ENCODE measurements at places on chromosomes 13 and 19.
A peak's percentile ranks its signal among the peaks of the same experiment; 100 is the strongest.

DNA sequence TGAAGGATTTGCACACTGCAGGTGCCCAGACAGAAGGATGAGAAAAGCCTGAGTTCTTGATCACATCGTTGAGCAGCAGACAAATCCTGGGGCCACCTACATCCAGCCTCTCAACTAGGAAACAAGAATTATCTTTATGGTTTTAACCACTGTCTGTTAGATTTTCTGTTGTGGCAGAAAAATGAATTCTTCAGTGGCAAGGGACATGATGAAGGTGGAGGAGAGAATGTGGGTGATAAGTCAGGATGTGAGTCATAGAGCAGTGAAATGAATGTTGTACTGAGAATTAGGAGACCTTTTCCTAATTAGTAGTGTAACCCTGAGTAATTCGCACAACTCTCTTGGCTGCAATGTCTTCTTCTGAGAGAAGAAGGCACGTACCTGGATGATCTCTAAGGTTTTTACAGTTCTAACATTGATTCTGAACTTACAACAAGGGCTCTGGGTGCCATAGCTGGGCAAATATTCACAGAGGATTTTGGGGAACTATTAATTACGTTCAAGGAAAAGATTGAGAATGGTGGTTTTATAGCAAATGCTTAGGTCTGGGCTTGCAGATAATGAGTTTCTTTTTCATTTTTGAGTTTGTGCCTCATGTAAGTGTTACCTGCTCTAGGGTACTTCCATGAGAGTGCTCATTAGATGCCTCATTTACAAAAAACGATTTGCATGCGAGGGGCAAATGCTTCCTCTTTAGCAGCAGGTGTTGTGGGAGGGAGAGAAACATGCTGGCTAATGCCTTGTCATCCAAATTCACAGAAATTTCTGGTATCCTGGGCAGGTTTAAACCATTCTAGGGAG lies 111.0 kb upstream of the KL start:
- DNase-seq: peak; percentile 20

DNA sequence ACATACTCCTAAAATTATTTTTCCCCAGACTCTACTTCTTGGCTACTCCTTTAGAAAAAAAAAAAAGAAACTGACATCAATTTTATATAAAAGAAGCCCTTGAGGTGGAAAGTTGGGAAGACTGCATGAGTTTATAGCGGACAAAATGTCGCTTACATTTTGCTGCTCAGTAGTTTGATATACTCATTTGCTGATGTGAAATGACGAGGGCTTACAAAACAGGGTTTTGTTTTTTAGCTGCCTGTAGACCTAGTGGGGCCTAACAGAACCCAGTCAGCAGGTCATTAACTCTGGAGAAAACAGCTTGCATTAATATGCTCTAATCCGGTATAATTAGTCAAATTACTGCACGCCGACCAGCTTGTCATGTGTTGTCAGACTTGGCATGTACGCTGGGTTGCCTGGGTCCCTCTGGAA lies 37.6 kb upstream of the MAB21L1 start:
- DNase-seq: no peak

GRCh38 chr13:47215736-47216135 lies 318.9 kb upstream of the HTR2A start:
- no peak for DNase-seq

- DNase-seq: no peak
Measured at GRCh38 chr13:26457212-26457611, 100.3 kb upstream of the WASF3 start.

DNA sequence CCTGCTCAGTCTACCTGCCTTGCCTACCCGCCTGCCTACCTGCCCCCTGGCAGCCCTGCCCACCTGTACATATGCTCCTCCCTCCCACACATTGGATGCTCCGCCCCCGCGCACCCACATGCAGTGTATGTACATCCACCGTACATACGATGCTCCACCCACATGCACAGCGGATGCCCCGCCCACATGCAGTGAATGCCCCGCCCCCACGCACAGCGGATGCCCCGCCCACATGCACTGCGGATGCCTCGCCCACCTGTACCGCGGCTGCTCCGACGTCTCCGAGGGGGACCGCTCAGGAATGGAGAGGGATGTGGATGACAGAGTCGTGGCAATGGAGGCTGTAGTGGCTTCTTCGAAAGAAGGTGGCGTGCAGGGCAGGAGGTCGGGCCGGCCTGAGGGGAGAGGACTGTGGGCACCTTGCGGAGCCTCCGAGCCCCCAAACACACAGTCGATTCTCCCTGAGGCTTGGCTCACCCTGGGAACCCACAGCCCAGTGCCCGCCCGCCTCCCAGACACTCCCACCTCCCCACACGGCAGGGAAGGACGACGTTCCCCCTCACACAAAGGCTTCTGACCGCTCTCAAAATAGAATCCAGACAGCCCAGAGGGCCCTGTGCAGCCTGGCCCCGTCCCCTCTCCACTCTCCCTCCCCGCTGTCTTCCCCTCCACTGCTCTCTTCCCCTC lies 16.5 kb upstream of the CACTIN start:
- peak; percentile 12 for DNase-seq

GRCh38 chr13:27298849-27299248 lies 28.2 kb downstream of the RASL11A start:
- DNase-seq: no peak

DNA sequence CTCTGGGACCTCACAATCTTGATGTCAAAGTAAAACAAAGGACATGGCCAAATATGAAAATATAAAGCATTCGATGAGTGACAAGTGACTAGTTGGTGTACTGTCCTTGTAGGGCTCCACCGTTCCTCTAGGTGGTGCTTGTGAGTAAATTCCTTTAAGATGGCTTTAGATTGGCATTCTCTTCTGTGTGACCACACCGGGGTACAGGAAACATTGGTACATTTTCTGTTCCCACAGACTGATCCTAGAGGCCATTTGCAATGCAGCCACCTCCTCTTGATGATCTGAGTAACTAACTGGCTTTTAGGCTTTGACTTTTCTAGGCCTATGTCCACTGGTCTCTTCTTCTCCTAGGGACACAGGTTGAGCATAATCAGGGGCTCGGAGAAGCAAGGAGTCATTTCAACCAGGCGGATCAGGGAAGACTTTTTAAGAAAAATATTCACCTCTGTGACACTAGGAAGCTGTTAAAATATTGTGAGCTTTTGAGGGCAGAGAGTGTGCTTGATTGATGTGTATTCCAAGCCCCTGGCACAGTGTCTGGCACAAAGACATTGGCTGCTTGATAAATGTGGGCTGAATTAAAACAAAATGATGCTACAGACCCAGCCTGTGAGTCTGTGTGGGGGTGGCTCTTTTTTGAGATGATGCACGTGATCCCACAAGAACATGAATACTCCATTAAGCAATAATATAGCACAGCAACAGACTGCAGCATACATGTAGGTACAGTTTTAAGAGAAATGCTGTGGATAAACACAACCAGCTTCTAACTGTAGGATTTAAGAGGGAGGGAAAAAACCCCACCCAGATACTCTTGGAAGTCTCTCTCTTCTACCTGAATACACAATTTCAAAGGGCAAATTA lies 21.0 kb downstream of the EPSTI1 start:
- DNase-seq: peak; percentile 27

- DNase-seq: no peak
Measured at GRCh38 chr19:876780-877314, 16.1 kb downstream of the MED16 start.

- DNase-seq: no peak
Measured at GRCh38 chr19:44371815-44372480, 15.5 kb upstream of the ZNF112 start.

DNA sequence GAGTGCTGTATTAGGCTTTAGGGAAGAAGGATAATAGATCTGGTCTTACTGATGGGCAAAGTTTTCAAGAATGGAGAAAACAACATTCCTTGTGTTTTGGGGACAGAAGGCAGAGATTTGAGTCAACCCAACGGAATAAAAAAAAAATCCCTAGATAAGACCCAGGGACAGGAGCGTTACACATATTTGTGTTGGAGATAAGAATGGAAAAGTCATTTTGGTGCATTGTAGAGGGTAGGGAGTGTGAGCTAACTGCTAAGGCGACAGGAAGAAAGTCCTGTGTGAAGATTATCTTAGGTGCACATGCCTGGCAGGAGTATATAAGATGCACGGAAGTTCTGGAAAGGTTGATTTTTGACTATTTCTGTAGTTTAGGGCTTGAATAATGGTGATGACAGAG lies 450.3 kb upstream of the ARGLU1 start:
- no peak for DNase-seq

DNA sequence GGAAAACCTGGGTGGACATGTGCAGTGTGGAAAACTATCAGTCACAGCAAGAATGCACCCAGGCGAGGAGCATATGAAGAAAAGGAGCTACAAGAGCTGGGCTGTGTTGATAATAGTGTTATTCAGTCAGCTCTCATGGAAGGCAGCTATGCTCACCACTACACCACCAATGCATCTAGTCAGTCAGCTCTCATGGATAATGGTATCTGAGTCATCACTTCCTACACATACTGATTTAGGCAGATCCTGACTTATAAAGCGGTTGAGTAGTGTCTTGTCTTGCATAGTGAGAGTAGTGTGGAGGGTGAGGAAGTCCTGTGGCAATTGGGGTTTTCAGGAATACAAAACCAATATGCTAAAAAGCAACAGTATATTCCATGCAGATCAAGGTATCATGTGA lies 9.1 kb upstream of the ZNF160 start:
- no peak for DNase-seq

DNA sequence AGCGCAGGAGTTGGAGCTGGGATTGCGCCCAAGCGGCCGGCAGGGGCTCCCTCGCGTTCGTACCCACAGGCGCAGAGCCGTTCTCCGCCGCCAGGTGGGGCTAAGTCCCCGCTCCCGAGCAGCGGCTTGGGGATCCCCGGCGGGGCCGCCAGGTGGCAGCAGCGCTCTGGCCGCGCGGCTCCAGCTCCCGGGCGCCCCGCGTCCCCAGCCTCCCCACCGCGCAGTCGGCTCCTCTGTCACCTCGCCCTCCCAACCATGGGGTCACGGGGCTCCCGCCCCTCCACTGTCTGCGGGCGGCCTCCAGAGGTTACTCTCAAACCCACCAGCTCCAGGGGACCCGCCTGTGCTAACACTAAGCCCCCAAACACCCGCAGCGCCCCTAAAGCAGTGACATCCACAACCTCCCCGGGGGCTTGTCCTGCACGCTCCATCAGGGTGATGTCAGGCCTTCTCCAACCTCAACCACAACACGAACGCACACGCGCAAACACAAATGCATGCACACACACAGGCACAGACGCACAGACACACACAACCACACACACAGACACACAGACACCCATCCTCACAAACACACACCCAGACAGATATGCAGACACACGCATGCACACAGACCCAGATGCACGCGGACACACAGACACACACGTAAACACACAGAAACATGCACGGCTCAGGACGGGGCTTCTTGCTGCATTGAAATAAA lies 18.4 kb upstream of the KCTD15 start:
- DNase-seq: peak; percentile 69

- DNase-seq: no peak
Measured at GRCh38 chr19:32615569-32615968, 34.6 kb downstream of the PDCD5 start.

DNA sequence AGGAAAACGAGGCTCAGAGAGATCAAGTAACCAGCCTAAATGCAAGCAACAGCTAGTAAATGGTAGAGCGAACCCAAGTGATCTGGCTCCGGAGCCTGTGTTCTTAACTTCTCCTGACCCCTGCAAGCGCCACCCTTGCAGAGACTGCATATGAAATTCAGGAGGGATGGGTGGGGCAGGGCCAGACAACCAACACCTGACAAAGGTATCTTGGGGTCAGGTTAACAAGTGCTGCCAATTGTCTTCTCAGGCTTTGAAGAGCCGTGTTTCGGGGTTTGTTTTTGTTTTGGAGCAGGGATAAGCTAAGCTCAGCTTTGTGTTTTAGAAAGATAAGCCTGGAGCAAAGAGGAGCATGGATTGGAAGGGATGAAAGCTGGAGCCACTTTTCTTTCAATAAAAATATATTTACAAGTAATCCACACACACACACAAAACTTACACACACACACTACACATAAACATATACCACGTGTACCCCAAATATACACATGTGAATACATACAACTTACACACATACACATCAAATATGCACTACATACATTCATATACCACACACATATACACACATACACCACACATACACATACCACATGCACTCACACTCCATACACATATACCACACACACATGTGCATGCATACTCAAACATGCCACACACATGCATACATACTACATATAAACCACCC lies 722.0 kb downstream of the DIAPH3 start:
- DNase-seq: no peak

- DNase-seq: no peak
Measured at GRCh38 chr19:29841209-29841558, 29.4 kb downstream of the CCNE1 start.

GRCh38 chr19:18895038-18895823 lies 727 bp downstream of the CERS1 start:
- DNase-seq: no peak

DNA sequence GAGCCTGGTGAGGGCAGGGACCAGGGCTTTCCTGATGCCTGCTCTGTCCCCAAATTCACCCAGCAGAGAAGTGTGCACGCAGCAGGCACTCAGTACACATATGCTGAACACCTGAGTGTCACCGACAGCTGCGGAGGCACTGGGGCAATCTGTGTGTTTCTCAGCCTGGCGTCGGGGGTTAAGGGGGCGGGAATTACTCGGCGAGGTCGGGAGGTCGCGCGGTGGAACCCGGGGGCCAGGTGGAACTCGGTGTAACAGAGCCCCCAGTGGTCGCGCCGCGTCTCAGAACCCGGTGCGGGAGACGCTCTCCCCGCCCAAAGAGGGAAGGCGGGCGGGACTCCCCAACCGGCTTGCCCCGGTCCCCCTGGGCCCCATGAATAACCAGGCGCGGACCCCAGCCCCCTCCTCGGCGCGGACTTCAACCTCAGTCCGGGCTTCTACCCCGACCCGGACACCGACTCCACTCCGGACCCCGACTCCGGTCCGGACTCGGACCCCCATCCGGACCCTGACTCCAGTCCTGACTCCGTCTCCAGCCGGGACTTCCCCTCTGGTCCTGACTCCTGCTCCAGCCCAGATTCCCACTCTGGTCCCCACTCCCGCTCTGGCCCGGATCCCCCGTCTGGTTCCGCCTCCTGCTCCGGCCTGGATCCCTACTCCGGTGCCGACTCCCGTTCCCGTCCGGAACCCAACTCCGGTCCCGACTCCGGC lies at the start of gene SELENOV:
Gene SELENOV (plus strand): TSS at position 300 of the 711 bp plus-strand sequence. CDS start 74 bp downstream, at position 374.
- peak; percentile 7 for DNase-seq

DNA sequence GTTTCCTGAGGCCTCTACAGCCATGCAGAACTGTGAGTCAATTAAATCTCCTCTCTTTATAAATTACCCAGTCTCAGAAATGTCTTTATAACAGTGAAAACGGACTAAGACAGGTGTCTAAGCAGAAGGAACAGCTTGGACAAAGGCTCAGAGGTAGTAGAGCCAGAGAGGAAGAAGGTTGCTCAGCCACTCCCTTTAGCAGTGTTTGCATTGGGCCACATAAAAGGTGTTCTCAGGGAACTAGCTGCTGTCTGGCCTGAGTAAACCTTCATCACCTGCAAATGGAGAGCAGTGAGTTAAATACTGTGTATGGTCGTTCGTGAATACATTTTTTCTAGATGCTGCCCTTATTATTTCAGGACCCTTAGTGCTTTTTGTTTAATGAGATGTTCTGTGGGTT lies 383.4 kb downstream of the EFNB2 start:
- no peak for DNase-seq
